SW480 (cell line): ENCODE measurements at places on chromosomes 3 and 15.

GRCh38 chr15:69325456-69325971, 26.8 kb downstream of the PAQR5 start:
- no peak for DNase-seq

GRCh38 chr3:67292356-67293121, 294.4 kb downstream of the KBTBD8 start:
- no peak for DNase-seq

GRCh38 chr3:175749981-175750380, 890.8 kb downstream of the NAALADL2 start:
- DNase-seq, result no peak

DNA sequence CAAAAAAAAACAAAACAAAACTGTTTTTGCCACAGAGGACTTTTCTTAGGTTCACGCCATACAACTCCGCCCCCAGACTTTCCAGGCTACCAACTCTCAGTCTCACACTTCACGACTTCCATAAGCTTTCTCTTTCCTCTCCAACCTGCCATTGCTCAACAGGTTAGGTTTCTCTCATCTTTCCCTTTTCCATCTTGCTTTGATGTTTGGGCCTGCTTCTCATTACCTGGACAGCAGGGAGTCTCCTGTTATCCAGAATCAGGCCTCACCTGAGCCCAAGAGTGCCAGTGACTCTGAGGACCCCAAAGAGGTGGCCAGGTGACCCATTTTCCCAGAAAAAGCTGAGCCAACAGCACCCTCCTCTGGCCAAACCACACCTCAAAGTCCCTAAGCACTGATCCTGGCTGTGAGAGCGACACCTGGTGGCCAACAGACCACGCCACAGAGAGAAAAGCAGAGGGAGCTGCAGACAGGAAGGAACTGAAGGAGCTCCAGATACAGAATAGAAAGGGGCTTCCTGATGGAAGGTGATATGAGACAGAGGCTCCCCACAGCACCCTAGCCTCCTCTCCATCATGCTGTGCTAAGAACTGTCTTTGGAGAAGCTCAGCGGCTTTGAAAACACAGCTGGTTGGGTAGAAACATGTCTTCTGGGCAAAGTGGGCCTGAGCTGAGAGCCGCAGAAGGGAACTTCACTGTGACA, 4.0 kb downstream of the CCDC51 start:
- peak; percentile 83 for DNase-seq

GRCh38 chr3:79202471-79203143, 565.2 kb downstream of the ROBO1 start:
- DNase-seq, result no peak

DNA sequence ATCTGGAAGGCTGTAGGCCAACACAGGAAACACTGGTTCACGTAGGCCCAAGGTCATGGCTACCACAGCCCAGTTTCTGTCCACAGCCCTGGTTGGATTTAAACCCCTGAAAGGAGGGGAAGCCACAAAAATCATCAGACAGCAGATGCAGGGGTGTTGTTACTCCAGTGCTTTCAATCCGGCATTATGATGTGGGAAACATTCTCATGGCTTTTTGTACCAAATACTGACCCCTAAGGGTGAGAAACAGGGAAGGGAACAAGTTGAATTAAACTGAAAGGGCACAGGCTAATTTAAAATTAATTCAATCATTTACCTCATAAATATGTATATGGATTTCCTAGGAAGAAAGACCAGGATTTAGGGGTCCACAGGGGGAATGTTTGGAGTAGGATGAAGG, 375.6 kb downstream of the CTNNB1 start:
- DNase-seq, result peak; percentile 6

DNA sequence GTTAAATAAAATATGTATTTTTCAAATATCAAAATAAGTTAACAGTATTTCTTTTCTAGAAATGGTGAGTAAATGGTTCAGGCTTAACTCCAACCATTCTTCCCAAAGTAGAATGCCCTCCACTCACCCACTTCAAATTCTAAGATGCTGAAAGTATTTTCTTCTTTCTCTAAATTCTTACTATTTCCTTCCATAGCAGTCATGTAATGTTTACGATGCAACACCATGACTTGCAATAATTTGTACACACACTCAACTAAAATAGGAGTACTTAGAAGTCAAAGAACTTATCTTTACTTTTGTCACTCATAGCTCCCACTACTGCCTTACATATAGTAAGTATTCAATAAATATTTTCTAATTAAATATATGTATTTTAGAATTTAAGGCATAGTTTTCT, 65.0 kb downstream of the AQR start:
- no peak for DNase-seq

DNA sequence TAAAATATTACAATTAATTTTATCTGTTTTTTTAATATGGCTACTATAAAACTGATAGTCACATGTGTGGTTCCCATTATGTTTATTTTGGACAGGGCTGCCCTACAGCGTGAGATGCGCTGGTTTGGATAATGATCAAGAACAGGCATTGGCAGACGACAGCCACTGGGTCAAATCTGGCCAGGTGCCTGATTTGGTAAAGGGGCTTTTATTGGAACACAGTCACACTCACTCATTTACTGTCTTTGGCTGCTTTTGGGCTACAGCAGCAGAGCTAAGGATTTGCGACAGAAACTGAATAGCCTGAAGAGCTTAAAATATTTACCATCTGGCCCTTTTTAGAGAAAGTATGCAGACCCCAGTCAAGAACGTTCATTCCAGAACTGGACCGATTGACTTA, 724.2 kb upstream of the CFAP20DC start:
- DNase-seq, result no peak

GRCh38 chr15:90716317-90716975, 700 bp upstream of the BLM start:
- no peak for DNase-seq

DNA sequence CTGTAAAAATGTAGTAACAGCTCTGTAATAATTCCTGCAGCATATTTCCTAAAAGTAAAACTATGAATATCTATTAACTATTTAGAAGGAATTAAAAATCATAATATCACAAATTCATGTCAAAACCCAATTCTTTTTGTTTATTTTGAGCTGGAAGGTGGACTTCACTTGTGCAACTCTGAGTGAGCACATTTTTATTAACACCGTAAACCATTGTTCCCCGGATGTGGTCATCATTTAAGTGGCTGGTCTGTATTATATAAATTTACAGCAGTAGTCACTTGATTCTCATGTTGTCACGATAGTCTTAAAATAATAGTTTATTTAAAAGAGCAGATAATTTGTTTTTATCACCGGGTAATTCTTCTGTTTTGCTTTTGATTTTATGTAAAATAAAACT, 43.0 kb upstream of the UTS2B start:
- DNase-seq, result no peak

GRCh38 chr3:14273901-14274611, 95.4 kb downstream of the LSM3 start:
- no peak for DNase-seq

DNA sequence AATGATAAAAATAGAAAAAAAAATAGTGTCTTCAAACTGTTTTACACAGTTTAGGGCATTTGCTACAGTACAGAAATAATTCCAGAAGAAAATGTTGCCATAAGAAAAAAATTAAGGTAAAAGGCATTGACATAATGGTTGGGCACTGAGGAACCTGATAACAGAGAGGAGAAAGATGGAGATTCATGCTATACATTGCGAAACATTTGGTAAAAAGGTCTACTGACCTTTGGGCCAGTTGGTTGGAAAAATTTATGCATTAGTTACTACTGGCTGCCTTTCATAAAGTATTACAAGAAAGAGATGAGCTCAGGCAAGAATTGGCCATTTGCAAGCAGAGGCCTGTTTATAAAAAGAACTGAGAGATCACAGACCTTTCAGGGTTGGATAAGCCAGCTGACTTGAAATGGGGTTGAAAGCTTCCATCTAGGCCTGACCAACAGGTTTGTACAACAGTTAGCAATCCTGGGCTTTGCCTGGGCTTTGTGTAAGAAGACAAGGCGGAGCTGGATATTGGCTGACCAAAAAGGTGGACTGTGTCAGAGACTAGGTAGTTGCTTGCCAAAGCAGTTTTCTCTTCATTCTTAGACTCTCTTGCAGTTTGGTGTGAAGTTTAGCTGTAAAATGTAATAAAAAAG, 166.6 kb upstream of the MCTP2 start:
- DNase-seq, result no peak

GRCh38 chr15:49656734-49657133, 35.9 kb downstream of the DTWD1 start:
- no peak for DNase-seq

DNA sequence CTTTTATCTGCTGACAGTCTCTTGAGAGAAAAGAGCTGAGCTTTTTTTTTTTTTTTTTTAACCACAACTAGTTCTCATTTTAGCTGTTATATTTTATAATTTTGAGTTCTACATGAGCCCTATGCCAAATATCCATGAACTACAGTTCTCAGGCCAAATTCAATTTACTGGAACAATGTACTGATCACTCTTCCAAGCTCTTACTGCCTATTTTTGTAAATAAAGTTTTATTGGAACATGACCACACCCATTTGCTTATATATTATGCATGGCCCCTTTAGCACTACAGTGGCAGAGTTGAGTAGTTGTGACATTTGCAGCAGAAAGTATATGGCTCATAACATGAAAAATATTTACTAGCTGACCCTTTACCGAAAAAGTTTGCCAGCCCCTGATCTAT, 129.2 kb upstream of the SKOR1 start:
- no peak for DNase-seq

- peak; percentile 2 for DNase-seq
Observed at GRCh38 chr3:111012388-111013248, 59.0 kb upstream of the NECTIN3 start.

GRCh38 chr3:104596551-104596950, 770.2 kb upstream of the ALCAM start:
- DNase-seq, result peak; percentile 25

GRCh38 chr3:57434041-57434440, 110.1 kb downstream of the DNAH12 start:
- peak; percentile 76 for DNase-seq

- DNase-seq, result no peak
Observed at GRCh38 chr3:22269831-22270230, 518.8 kb upstream of the ZNF385D start.

DNA sequence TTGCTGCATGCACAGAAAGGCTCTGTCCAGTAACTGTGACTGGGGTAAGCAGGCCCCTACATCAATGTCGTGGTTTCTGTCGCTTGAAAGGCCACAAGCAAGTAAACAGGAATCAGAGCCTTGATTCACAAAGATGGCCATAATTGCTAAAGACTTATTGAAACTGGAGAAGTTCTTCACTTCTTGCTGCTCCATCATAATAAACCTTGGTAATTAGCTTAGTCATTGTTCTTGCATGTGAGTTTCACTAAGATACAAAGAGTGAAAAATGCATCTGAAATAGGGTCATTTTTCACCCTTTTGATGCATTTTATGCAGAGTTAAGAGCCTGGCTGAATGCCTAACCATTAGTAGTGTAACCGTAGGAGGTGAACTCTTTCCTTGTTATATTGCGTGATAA, 3.2 kb downstream of the SEMA6D start:
- DNase-seq, result no peak

- DNase-seq, result no peak
Observed at GRCh38 chr3:64505419-64505818, 182.4 kb downstream of the ADAMTS9 start.

DNA sequence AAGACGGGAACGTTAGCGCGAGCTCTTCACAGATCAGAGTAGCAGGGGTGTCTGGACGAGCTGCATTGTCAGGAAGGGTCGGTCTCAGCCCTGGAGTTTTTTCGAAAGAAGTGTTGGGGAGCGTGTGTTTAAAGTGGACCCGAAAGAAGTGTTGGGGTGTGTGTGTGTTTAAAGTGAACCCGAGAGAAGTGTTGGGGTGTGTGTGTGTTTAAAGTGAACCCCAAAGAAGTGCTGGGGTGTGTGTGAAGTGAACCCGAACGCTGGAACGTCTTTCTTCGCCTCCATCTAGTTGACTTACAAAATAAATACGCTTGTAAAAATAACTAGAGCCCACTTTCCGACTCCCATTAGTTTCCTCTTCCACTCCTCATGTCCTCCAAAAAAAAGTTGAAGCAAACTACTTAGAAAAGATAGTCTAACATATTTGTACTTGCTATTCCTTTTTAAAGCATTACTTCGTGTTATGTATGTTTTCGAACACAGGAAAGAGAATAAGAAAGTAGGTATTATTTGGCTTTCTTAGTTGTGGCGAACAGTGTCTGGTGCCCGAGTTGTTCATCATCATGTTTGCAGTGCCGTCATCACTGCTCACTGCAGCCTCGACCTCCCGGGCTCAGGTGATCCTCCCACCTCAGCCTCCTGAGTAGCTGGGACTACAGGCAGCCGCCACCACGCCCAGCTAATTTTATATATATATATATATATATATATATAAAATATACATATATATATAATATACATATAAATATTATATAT, 1.0 kb downstream of the LRCH3 start:
- peak; percentile 49 for DNase-seq

GRCh38 chr15:73608475-73608874, 24.7 kb downstream of the NPTN start:
- DNase-seq, result no peak

GRCh38 chr3:71707595-71707994, 17.6 kb downstream of the EIF4E3 start:
- DNase-seq, result no peak

- peak; percentile 58 for DNase-seq
Observed at GRCh38 chr3:132730891-132731580, 8.8 kb upstream of the NPHP3 start.

GRCh38 chr15:48798319-48798718, 12.6 kb downstream of the CEP152 start:
- DNase-seq, result no peak

DNA sequence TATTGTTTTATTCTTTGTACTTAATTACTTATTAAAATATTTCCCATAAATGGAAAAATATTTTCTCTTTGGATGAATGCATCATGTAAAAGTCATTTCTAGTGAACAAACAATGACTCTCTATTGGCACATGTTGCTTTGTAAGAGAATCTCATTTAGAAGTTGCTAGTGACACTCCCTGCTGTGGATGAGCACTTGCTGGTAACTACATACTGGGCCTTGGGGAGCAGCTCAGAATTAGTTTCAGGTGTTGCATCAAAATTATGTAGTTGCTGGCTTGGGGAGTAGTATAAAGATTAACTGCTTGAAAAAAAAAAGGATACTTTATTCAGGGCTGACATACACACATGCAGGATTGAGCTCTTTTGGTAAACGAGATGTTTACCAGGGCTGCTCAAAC, 80.3 kb upstream of the KCNAB1 start:
- DNase-seq, result no peak

GRCh38 chr15:57079931-57080620, 161.6 kb downstream of the TCF12 start:
- DNase-seq, result no peak

DNA sequence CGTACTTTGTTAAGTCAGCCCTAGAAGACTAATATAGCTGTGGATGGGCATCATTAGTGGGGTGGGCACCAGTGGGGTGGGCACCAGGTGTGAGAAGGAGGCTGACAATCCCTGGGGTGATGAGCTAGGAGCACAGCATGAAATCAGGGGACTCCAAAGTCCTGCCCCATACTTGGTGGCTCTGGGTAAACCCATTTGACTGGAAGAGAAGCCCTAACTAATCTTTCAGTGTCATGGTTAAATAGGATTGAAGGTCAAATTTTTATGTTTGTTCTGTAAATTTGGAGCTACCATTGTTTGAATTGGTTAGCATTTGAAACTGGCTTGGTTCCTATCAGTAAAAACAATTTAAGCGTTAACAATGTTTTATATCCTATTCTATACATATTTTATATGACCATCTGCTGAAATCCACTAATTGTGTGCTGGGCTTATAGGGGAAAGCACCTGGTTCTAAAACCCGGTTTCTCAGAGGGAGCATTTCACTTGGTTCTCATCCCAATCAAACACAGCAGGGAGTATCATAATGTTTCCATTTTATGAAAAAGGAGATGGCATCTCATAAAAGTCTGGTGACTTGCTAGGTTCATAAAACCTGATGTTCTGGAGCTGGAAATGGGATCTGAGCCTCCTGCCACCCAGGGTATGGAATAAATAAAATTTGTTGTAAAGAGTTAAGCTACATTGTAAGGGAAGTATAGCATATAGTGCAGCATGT, 87.7 kb upstream of the HACD2 start:
- no peak for DNase-seq
